ENCODE measurements at places on chromosomes 3 and 15. TPM values are rescaled to one million over a fixed set of nuclear protein-coding genes. Genes with fewer than 3 reads are reported as not detected.
A peak's percentile ranks its signal among the peaks of the same experiment; 100 is the strongest.

Gene MRPL46
- 22.2 TPM for total RNA-seq

Gene CYP11A1
- total RNA-seq: 2.0 TPM

Gene ERICH6
- total RNA-seq: not detected

DNA sequence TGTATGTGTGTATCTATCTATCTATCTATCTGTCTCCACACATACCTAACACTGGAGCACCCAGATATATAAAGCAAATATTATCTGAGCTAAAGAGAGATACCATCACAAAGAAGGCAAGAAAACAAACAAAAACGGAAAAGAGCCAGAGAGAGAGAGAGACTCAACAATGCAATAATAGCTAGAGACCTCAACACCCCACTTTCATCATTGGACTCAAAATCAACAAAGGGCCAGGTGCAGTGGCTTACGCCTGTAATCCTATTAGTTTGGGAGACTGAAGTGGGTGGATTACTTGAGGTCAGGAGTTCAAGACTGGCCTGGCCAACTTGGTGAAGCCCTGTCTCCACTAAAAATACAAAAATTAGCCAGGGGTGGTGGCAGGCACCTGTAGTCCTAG lies 23.4 kb downstream of the NCBP2 start:
- no peak for DNase-seq

DNA sequence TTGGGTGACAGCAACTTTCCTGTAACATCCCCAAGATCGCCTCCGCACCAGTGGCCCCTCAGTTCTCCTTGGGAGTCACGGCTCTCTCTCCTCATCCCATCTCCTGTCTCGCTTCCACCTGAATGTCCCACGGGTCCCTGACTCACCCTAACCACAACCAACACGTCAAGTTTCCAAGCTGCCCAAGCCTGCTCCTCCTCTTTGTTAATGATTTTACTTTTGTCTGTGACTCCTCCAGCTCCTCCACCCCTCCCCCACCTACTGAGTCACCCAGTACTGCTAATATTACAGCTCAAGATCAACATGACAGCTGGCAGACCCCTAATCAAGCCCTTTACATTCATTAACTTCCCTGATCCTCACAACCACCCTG lies 39.3 kb downstream of the BDH1 start:
- DNase-seq: peak; percentile 99

- DNase-seq: no peak
Observed at GRCh38 chr15:52308446-52309153, 13.0 kb upstream of the MYO5C start.

- DNase-seq: no peak
Observed at GRCh38 chr3:22441711-22442110, 690.7 kb upstream of the ZNF385D start.

DNA sequence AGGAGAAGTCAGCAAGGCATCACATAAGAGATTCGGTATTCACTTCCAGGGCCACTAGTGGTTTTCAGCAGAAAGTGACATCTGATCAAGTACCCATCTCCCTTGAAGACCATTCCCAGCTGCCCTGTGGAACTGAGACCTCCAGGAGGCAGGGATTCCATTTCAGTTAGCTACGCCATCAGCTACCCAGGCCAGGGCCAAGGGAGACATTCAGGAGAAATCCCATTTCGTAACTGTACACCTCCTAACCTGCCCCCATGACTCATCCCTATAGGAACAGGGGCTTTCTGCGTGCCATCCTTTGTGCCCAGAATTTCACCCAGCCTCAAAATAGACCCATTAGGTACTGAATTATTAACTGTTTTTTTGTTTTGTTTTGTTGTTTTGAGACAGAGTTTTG lies 24.7 kb downstream of the SPATA12 start:
- no peak for DNase-seq

- no peak for DNase-seq
Observed at GRCh38 chr15:89184357-89184756, 37.0 kb downstream of the RLBP1 start.

DNA sequence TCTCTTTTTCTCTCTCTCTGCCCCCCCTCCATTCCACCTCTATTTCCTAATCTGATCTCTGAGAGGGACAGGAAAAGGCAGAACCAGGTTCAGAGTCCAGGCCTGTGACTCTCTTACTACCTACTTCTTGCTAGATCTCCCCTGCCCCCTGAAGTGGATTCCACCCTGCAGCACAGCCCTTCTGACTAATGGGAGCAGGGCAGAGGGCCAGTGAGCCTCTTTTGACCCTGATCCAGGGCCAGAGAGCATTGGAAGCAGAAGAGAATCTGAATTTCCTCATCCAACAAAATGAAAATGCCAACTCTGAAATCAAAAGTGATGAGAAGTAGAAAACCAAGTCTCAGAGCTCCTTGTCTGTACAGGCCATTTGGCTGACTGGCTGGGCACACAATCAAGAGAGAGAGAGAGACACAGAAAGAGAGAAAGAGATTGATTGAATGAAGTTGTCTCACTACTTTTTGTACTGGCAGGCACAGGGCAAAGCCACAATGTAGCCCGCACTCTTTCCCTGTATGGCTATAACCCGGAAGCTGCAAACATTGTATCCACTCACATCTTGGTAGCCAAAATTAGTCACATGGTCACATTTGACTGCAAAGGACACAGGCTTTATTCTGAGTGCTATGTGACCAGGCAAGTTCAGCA lies 31.6 kb upstream of the GLCE start:
- no peak for DNase-seq

DNA sequence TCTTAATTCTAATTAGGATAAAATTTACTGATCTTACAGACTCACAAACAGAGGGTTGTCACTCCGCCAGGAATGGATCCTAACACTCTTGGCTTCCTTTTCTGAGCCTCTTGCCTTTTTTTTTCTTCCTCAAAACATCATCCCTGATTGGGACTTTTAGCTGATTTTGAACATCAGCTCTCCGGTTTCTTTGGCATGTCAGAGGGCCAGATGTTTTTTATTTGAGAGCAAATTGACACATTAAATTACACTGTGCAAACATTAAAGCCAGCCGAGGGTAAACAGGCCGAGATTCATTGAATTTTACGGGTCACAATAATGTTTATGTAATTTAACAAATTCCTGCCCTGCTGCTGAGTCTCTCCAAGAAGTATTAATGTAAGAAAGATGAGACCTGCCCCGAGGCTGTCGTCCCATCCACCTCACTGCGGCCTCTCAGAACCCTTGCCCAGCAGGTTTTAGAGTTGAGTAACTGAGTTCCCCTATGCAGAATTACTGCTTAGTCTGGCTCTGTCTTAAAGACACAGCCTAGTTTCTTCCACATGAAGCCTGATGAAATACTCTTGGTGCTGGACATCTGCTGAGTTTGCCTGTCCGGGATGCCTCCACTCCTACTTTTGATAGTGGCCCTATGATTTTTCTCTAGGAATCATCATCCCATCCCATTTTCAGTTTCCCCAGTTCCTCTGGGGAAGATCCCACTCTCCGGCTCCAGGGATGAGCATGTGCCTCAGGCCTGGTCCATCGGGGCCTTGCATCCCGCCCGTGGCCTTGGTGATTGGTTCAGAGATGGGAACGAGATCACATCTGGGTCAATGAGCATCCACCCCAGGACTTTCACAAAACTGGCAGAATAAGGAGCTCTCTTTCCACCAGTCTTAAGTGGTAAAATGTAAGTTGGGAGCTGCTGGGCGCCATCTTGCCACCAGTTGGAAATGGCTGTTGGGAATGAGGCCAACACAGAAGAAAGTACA lies 226.6 kb upstream of the TLE3 start:
- DNase-seq: no peak

DNA sequence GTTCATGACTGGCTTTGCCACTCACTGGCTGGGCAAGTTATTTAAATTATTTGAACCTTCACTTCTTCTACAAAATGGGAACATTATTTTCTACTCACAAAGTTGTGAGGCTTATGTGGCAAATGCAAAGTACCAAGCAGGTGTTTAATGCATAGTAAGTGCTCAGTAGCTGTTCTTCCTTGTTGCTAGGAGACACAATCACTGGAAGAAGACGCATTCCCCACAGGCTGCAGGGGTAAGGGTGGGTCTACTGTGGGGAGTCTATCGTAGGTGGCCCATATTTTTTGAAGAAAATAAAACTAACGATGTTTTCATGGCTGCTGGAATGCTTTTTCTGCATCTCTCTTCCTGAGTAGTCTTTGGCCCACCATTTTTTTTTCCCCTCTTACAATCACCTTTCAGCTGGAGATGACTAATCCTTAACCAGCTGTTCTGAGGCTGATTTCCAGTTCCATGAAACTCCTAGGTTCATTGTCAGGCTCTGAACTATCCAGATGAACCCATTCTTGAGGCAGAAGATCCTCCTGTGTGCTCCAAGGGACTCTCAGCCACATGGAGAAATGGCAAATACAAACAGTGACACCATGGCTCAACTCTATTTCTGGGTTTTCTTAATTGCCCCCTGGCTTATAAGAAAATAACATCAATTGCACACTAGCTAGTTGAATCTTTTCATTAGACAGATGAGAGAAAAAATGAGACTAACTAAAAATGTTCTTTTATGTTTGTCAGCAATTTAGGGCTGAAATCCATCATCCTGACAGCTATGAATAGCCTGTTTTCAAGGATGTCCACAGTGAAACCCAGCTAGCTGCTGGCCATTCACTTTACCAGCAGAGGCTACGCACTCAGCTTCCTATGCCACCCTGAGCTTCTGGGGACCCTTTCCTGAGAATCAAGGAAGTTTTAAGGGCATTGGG lies 108.3 kb upstream of the ETV5 start:
- DNase-seq: no peak

DNA sequence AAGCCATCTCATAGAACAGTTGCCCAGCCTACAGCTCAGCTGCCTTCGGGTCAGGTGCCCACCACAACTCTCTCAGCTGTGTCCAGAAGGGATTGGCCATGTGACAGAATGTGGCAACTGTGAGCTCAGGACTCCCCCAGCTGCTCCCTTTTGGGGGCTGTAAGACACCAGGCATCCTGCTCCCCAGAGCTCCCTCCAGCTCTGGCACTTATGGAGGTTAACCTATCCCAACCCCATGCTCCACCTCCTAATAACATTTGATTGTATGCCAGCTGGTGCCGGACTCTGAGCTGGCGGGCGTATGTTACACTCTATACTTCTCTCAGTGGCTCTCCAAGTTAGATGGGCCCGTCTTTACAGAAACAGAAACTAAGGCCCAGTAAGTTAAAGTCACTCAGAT lies 222.8 kb downstream of the FAM43A start:
- DNase-seq: no peak

DNA sequence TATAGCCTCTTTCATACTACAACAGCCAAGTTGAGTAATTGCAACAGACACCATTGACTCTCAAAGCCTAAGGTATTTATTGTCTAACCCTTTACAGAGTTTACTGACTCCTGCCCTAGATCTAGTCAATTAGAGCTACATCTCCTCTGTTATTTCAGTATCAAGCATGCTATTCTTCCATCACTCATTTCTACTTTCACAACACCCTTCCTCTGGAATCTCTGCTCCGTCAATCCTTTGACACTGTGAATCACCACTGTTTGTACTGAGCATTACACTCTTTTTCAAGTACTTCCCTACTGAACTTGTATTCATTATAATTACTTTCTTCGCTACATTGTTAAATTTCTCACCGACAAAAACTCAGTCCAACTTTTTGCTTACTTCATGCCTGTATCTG lies 121.8 kb downstream of the ZNF609 start:
- DNase-seq: no peak

GRCh38 chr15:101148881-101149664 lies 102.8 kb downstream of the CHSY1 start:
- DNase-seq: no peak

DNA sequence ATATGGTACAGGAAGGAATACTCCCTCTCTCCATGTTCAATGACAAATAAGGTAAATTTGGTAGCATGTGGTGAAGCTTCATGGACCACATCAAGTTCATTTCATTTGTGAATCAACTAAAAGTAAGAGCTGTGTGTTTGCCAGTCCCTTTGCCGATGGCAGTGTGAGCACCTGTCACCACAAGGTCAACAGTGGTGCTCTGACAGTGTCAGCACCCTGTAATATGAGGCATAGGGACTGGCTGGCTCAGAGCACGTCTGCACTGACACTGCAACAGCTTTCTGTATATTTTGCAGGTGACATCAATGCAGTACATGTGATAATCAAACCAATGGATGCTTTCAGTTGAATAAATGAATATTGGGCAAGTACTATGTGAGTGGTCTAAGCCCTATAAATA lies 852.4 kb downstream of the TUSC7 start:
- DNase-seq: no peak
